Activated naive CD4-positive, alpha-beta T cell treated with anti-CD3 and anti-CD28 coated beads, Interleukin-2, amount 50 U/mL, for 72 hours (primary cell): ENCODE measurements at places on chromosomes 1 and 21.

- DNase-seq = no peak
These were observed 164.9 kb downstream of the CAMTA1 start for GRCh38 chr1:6950001-6950765.

DNA sequence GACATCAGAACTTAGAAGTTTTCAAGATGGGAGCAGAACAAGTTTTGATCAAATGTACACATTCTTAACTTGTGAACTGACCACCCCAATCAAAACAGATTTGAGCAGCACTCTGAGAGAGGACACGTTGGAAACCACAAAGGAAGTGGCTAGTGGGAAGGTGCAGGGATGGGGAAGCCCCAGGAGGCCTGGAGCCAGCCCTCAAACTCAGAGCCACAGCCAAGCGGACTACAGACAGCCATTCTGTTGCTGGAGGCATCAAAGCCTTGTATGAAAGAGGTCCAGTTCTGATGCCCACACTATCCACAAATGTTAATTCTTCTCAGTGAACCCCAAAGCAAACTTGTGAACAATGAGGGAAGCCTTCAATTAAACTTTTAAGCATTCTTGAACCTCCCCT, 143.6 kb upstream of the RAB4A start:
- DNase-seq = peak; percentile 12

- no peak for DNase-seq
These were observed 107.0 kb upstream of the TSPAN2 start for GRCh38 chr1:115196296-115196695.

- no peak for DNase-seq
These were observed 18.9 kb downstream of the TNNT2 start for GRCh38 chr1:201358596-201358995.

DNA sequence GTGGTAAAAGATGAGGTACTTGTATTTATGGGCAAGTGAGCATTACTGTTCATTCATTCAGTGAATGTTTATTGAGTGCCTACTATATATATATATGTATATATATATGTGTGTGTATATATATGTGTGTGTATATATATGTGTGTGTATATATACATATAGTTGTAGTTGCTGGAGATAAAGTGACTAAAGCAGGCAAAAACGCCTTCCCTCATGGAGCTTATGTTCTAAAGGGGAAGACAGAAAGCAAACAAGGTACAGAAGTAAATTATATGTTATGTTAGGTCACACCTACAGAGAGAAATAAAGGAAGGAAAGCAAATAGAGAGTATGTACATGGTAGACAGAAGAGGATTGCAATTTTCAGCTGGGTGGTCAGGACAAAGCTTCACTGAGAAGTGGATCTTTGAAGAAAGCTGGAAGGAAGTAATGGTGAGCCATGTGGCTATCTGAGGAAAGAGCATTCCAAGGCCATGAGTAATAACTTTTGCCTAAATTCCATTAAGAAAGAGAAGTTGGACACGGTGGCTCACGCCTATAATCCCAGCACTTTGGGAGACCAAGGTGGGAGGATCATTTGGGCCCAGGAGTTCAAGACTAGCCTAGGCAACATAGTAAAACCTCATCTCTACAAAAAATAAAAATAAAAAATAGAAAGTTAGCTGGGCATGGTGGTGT, 33.5 kb upstream of the KLF17 start:
- DNase-seq = no peak

- no peak for DNase-seq
These were observed 497 bp downstream of the FCRLB start for GRCh38 chr1:161721738-161722343.

- no peak for DNase-seq
These were observed 486.9 kb downstream of the LRRIQ3 start for GRCh38 chr1:73711089-73711488.

DNA sequence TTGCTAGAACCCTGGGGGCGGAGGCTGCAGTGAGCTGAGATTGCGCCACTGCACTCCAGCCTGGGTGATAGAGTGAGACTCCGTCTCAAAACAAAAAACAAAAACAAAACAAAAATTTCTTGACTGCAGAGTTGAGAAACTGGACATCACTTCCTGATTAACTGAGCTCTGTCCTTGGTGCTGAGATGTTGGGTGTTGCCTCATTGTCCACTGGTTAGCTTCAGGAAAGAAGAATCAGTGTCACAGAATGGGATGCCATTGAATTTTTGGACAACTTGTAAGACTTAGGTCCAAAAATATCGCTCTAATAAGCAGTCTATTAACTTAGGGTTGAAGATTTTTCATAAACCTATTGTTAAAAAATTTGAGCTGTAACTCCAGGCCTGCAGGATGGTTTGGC, 23.8 kb upstream of the KCNA10 start:
- no peak for DNase-seq
